ENCODE measurements at places on chromosomes 2 and 18.

GRCh38 chr2:239259603-239260298, 141.1 kb downstream of the HDAC4 start:
- peak; percentile 46 for DNase-seq

GRCh38 chr2:25176138-25176537, 7.8 kb upstream of the POMC start:
- no peak for DNase-seq

GRCh38 chr2:71554706-71555056, 101.3 kb downstream of the DYSF start:
- DNase-seq: no peak

DNA sequence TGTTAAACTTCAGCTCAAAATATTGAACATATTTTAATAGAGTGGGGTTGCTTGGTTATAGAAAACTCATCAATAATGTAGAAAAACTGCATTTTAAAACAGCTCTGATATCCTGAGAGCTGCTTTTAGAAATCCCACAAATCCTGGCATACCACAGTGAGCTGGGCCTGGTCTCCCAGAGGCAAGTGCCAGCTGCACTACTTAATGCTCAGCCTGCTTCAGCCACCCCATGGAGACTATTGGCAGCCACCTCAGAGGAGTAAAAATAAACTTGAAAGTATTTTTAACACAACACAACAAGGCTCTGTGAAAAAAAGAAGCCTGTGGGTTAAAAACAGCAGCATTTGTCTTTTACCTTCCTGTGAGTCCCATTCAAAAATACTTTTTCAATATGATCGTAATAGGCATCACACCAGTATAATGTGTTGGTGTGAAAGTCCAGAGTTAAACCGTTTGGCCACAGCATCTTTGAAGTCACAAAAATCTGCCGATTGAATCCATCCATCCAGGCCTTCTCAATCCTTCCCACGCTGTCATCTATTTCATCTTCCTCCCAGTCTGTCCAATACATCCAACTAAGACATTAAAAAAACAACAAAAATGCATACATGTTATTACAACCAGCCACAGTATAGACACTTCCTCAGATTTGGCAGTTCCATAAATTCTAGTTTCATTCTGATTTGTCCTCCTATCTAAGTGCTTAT, 1115.3 kb downstream of the LRP1B start:
- no peak for DNase-seq

GRCh38 chr18:48860269-48861180, 90.2 kb downstream of the SMAD7 start:
- DNase-seq: no peak

DNA sequence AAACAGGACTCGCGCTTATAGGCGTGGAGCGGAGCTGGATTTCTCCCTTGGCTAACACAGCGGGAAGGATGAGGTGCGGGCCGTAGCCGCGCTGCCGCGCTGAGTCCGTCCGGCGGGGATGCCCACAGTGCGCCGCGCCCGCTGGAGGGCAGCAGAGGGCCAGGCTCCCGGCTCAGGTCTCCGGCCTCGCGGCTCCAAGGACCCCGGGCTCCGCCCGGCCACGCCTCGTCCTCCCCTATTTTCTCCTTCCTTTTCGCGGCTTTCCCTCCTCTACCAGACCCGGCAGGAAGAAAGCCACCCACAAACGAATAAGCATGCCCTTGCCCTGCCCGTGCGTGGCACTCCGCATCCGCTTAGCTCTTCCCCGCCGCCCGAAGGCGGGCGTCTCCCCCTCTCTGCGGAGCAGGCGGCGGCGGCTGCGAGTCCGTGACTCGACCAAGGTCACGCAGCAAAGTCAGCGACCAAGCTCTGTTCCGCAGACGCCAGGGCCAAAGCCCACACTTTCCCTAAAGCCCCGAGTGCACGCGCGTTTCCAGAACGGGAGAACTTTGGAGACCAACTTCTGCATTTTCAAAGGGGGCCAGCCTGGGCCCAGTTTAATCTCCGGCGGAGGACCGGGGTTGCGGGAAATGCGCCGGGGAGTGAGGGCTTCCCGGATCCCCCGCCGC, 48.5 kb downstream of the KCNIP3 start:
- DNase-seq: peak; percentile 69

GRCh38 chr2:152573168-152573567, 144.1 kb downstream of the PRPF40A start:
- peak; percentile 25 for DNase-seq

DNA sequence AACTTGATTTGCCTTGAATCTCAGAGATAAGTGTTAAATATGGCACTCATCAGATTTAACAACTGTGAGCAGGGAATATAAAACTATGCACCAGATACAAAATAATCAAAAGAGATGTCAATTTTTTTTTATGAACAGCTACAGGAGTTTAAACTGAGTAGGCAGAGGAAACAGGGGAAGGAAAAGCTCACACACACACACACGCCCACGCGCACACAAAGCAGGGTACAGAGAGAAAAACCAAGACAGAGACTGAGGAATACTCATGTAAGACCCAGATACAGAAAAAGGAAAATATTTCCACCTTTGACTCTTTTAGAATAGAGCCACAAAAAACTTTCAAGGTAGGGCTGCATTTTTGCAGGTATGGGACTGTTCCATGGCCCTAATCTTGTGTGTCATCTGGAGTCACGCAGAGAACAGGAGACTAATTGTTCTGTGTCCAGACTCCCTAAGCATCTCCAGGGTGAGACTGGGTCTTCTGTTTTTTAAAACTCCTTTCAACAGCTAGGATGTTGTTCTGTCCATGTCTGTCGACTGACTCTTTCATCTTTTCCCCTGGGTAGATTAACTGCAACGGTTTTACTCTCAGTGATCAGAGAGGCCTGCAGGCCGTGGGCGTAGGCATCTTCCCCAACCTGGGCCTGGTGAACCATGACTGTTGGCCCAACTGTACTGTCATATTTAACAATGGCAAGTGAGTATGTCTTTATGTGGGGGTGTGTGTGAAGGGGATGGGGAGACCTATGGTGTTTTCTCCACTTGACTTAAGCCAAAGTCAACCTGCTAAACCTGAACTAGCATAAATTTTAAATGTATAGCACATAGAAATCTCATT, 23.0 kb downstream of the SMYD1 start:
- DNase-seq: no peak

GRCh38 chr18:13585379-13586153, 140.8 kb downstream of the FAM210A start:
- DNase-seq: no peak

- DNase-seq: peak; percentile 6
Measured at GRCh38 chr2:241121008-241121407, 18.9 kb upstream of the MTERF4 start.

DNA sequence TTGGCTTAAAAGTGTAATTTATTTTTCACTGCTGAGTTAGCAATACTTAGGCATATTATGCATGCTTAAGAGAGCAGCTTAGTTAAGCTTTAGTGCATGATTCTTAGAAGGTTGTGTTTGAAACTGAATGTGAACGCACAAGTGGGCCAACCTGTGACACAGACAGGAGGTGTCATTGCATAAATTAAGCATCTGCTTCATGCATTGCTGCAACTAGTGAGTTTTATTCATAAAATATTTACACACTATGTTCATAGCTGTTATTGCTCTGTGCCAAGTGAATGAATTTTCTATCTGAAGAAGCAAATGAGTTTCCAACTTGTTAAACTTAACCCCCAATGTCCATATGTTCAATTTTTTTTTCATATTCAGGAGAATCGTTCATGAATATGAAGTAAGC, 806.4 kb downstream of the GALR1 start:
- DNase-seq: no peak

DNA sequence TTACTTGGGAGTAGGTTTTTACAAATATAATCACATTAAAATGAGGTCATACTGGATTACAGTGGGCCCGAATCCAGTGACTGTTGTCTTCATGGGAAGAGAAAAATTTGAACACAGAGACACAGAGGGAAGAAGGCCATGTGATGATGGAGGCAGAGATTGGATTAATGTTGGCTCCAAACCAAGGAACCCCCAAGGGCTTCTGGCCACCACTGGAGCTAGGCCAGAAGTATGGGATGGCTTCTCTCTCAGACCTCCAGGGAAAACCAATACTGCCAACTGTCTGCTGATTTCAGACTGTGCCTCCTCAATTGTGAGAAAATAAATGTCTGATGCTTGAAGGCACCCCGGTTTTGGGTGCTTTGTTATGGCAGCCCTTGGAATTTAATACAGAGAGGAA, 76.0 kb downstream of the ALPK2 start:
- no peak for DNase-seq

- DNase-seq: no peak
Measured at GRCh38 chr2:66702301-66702700, 267.4 kb downstream of the MEIS1 start.

GRCh38 chr2:219523031-219523671, 8.9 kb downstream of the ASIC4 start:
- no peak for DNase-seq
